ENCODE measurements at places on chromosomes 6 and 20.
A peak's percentile ranks its signal among the peaks of the same experiment; 100 is the strongest.

- DNase-seq: no peak
Observed at GRCh38 chr6:41040101-41040939, 1.3 kb upstream of the UNC5CL start.

DNA sequence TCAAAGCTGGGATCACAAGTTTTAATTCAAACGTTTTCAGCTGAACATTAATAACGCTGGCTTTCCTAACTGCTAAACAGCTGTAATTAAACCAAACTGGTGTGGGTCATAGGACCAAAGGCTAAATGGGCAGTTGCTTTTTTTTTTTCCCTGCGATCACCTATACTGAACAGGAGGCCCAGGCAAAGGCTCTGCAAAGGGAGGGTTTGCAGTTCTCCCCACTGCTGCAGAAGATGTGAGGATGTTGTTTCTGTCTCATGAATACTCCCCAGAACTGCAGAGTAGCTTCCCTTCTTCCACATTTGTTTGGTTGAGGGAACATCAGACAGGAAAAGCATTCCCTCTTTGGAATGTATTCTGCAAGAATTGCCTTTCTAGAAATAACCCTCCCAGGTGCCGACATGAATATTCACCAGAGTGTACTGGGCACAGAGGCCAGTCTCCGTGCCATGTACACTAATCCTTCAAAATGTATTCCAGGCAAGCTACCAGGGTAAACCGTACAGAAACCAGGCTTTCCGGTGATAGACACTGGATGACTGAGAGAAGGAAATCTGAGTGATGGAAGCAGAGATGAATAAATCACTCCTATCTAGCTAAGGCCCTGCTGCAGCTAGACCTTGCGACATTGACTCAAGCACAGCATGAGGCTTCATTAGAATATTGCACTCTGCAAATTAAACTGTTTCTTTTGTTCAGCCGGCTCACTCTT is 370.1 kb downstream of the BTBD9 start:
- no peak for DNase-seq

DNA sequence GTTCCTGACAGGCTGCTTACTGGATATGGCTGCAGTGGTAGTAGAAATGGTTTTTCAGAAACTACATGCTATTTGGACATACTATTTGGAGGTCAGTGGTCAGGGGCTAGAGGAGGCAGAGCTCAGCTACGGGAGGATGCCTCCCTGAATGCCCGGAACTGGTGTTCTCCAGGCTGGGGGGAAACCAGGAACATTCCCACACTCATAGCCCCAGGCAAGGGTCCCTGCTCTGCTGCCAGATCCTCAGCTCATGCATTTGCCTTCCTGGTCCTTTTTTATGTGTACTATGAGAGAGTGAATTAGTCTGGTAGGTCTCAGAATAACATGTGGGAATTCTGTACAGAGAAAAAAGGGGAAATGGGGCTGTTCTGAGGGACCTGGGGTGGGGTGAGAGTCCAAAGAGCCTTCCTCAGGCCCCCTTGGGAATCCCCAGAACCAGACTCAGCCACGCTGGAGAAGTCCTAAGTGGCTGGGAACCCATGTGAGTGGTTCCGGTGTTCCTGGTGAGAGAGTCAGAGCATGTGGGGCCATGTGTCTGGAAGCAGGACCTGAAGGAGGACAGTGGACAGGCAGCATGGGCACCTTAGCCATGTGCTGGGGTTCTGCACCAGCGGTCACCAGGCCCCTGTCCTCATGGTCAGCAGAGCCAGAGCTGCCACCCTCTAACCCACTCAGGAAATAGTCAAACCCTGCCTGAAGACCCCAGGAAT is 58.0 kb upstream of the MYL9 start:
- no peak for DNase-seq

- no peak for DNase-seq
Observed at GRCh38 chr20:39800548-39800947, 838.4 kb downstream of the DHX35 start.

DNA sequence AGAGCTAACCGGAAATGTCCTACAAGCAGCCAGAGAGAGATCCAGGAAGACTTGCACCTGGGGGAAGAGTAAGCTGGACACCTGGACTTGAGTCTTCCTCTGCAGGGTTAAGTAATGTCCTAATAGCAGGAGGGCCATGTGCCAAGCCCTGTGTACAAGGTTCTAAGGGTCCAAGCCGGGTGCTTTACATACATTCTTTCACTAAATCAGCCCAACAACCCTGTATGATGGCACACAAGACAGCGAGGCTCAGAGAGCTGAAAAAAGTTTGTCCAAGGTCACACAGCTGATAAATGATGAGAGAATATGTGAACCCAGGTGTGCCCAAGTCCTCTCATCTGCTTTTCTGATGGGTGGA is 215.1 kb upstream of the CDYL start:
- DNase-seq: no peak

DNA sequence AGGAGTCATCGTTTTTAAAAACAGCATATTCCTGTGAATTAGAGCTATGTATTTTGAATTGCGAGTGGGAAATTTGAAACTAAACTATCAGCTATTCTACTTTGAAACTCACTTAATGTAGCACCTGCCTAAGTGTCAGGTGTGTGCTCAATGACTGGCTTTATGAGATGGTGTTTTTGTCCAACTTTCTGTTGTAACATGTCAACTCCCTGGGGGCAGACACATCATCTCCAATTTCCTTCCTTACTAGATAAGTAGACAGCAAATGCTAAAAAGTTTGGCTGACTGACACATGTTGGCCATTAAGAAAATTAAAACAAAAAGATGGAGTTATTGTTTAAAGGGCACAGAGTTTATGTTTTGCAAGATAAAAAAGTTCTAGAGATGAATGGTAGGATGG is 226.9 kb downstream of the TFAP2B start:
- no peak for DNase-seq

DNA sequence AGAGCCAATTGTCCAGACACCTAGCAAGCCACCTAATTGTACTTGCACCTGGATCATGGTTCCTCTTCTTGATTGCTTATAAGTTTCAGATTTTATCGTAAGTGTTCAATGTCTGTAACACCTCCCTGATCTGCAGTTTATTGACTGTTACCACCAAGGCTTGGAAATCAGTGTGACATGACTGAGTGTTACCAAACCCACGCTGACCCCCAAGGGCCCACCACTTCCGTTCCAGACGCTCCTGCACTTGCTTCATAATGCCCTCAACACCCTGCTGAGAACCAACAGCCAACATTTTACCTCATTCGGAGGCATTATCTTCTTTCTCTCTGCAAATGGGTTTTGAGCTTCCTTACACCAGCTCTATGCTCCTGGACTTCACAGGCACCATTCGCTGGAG is 6.3 kb downstream of the CCR6 start:
- DNase-seq: no peak

- no peak for DNase-seq
Observed at GRCh38 chr20:45907219-45907948, 4.6 kb downstream of the PLTP start.

GRCh38 chr20:33554914-33555420 is 65.1 kb downstream of the CBFA2T2 start:
- DNase-seq: peak; percentile 5

DNA sequence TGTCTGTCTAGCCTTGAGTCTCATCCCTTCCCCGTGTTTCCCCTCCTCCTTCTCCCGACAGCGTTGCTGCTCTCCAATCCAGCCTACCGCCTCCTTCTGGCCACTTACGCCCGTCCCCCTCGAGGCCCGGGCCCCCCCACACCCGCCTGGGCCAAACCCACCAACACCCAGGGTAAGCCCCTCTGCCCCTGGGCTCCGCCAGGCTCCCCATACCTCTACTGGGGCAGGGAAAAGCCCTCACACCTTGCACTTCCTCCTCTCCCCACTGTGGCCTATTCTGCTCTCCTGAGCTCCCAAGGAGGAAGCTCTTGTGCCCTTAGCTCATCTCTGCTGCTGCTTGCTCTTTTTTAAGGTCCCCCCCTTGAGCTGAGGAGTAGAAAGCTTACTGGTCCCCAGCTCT is 11.0 kb downstream of the DDR1 start:
- DNase-seq: no peak

GRCh38 chr6:53959717-53960116 is 151.5 kb upstream of the MLIP start:
- DNase-seq: no peak

DNA sequence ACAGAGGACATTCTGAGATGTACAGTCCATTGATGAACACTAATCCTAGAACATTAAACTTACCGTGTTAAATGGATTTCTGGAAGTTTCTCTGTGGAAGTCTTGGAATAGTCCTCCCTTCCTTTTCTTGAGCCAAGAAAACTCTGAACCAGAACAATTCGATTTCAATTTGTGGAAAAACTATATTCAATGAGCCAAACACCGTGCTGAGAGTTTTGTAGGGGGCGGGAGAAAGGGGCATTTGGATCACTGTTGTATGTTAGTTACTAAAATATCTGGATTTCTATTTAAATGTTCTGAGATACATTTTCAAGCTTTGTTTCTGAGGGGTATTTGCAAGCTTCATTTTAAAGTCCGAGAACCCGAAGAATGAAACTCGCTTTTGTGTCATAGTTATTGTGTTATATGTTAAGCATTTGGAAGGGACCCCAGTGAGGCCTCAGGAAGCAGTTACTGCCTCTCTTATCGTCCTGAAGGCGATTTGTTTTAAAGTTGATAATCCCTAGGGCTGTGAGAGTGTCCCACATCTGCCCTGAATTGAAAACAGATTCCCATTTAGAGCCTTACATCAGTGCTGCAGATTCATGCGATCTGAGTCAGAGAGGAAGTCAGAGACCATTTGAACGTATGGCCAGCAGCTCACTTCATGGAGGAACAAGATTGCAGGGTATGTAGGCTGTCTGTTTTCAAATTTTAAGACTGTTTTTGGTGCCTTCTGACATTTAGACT is 70.8 kb upstream of the SASH1 start:
- no peak for DNase-seq

DNA sequence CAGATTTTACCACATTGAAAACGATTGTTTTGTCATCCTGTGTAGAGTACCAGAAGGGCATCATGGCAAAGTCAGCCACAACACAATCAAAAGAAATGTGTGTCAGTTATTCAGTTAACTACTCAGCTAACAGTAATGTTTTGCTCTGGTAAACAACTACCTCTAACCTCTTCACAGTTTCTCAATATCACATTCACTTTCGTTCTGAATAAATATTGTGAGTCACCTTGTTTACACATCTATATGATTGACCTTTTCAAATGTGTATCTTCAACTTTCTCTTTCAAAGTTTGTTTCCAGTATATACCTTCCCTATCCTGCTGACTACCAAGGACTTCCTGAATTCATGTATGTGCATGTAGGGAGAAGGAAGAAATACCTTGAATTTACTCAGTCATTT is 216.6 kb upstream of the UFL1 start:
- DNase-seq: no peak

- DNase-seq: no peak
Observed at GRCh38 chr20:63546256-63546955, 1.1 kb downstream of the SRMS start.

- no peak for DNase-seq
Observed at GRCh38 chr20:43159994-43160393, 29.7 kb downstream of the PTPRT start.

GRCh38 chr20:61638802-61639585 is 386.9 kb downstream of the CDH4 start:
- DNase-seq: no peak

DNA sequence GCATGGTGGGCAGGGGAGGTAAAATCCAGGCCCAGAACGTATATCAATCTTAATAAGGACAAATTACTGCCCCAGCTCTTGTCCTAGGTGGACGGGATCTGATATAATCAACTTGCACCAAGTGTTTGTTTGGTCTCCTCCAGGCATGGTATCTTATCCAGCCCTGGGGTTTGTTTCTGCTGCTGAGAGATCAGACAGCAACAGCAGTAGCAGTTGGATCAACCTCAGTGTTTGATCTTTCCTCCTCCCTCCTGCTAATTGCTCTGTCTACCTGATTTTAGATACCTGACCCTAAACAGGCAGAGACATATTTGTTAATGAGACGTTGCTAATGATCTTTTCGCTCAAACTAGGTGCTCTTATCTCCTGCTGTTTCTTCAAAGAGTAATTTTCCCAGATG is 100.4 kb upstream of the BACH2 start:
- no peak for DNase-seq

DNA sequence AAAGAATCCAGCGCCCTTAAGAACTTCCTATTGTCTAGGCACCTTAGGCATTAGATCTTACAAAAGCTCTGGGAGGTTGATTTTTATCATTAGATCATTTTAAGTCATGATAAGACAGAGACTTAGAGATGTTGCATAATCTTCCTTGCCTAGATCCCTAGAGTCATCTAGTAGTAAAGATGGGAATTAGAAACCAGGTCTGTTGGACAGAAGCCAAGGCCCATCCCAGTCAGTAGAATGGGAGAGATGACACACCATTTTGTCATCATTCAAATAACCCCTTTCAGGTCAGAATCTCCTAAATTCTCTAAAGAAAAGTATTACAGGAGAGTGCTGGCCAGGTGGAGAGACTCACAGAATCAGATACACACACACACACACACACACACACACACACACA is 579.1 kb downstream of the BMP2 start:
- no peak for DNase-seq

DNA sequence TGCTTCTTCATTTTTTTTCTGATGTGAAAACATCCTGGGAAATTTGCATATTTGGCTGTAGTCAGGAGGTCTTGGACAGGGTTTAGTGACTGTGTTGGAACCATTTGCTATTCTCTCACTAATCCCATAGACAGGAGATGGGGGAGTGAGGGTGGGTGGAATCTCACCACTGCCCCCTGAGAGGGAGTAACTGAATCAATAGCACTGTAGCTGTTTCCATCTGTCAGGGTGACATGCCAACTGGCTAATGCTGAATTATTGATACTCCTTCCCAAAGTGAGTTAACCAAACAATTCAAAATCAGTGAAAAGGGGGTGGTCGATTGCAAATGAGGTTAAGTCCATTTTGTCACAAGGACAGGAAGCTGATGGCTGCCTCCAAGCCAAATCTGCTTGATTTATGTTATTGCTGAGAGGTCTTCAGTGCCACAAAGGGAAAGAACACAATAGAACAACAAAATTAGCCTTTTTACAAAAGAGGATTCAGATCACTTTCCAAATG is 55.1 kb upstream of the B3GAT2 start:
- no peak for DNase-seq

DNA sequence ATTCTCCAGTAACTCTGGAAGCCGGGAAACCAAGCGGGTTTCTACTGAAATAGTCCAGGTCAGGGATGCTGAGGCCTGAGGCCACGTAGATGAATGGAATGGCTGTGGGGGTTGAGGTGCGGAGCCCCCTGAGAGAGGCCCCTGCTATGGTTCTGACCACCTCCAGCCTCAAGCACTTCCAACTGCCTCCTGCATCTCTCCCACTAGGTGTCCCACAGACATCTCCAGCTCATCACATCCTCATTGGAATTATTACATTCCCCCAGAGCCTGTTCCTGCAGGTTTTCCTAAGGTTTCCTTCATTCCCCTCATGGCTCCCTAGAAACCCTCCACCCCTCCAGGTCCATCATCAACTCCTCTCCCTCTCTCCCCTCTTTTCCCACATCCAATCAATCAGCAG is 48.7 kb downstream of the UNC5CL start:
- no peak for DNase-seq
